Stimulated activated naive CD8-positive, alpha-beta T cell treated with anti-CD3 and anti-CD28 coated beads, Interleukin-15, Interleukin-2, amounts not matched to agents 100 U/mL and 50 U/mL, for 24 hours (primary cell): ENCODE measurements at places on chromosomes 5 and 9.

DNA sequence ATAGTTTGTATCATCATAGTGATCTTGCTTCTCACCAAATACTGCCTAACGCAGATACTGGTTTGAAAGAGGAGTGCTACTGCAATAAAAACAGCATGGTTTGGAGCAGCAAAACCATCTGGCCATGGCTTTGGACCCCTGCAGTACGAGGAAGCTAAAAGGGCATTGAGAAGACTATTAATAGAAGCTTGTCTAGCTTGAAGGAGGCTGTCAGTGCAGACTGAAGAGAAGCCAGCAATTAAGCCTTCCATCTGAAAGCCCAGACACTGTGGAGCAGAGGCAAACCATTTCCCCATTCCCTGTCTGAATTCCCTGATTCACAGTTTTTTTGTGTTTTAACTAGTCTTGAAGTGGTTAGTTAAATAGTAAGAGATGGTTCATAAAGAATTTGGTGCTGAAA is 281.6 kb downstream of the PTPRD start:
- DNase-seq = no peak

DNA sequence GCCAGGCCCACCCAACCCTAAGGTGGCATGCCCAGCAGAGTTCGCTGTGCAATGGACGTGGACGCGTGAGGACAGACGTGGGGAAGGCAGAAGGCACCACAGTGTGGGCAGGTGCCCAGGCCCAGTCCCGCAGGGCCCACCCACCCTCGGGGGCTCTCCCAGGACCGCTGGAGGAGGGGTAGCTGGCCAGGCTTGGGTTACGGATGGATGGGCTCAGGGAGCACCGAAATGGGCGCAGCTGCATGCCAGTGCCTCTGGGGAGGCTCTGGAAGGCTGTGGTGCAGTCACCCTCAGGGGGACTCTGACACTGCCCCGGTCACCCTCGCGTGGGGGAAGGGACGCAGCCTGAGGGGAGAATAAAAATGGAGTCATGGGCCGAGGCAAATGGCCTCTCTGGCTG is 9.6 kb upstream of the GPSM1 start:
- no peak for DNase-seq

DNA sequence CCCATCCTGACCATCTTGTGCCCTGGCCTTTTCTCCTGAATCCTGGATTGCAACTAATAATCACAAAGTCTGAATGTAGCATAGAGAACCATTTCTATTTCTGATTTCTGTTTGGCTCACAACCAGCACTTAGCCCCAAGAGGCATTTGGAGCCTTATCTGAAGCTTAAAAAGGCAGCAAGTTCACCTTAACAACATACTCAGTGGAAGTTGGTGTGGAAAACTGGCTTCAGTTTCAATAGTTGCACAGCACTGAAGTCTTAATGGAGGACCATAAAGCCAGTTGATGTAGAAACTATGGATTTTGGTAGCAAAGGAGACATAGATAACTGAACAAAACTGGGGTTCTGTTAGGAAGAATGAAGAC is 574.1 kb downstream of the PSAT1 start:
- DNase-seq = no peak

DNA sequence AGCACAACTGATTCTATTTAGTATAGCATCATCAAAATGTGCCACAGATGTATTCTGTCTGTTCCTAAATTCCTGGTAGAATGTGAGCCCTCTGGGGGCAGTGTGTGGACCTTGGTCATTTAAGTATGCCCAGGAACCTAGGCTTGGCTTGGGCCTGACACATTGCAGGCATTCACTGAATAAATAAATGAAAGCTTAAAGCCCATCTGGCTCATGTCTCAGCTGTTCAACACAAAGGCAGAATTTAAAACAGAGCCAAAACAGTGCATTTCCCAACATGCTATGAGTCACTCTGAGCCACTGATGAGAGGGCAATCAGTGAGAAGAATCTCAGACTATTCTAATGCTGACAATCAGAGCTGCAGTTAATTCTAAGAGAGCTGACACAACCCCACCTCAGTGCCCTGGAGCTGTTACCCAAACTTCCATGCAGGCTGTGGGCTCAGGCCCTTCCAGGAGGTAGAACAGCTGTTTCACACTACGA is 8.1 kb downstream of the FAM193B start:
- no peak for DNase-seq

DNA sequence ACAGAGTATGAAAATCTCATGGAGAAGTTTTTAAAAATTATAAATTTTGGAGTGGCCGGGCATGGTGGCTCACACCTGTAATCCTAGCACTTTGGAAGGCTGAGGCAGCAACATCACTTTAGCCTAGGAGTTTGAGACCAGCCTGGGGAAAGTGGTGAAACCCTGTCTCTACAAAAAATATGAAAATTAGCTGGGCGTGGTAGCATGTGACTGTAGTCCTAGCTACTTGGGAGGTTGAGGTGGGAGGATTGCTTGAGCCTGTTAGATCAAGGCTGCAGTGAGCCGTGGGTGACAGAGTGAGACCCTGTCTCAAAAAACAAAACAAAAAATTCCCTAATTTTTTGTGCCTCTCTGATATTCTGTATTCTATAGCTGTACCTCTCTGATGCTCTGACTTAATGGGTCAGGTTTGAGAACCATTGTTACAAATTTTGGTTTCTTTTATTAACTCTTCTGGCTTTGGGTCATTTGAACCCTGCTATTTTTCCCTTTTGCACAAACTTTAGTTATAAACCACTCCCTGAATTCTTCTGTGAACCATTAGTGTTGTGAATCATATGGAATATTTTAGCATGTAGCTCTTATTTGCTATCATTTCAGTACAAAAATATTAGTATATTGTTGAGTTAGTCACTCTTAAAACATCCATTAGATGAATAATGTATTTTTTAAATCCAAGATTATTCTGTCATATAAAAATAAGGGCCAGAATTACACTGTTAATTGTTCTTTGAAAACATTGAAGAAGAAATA is 51.0 kb downstream of the FER start:
- no peak for DNase-seq
